ENCODE measurements at places on chromosomes 6 and 20.

GRCh38 chr20:50371878-50372769 is 138.1 kb upstream of the PTPN1 start:
- DNase-seq, result no peak

DNA sequence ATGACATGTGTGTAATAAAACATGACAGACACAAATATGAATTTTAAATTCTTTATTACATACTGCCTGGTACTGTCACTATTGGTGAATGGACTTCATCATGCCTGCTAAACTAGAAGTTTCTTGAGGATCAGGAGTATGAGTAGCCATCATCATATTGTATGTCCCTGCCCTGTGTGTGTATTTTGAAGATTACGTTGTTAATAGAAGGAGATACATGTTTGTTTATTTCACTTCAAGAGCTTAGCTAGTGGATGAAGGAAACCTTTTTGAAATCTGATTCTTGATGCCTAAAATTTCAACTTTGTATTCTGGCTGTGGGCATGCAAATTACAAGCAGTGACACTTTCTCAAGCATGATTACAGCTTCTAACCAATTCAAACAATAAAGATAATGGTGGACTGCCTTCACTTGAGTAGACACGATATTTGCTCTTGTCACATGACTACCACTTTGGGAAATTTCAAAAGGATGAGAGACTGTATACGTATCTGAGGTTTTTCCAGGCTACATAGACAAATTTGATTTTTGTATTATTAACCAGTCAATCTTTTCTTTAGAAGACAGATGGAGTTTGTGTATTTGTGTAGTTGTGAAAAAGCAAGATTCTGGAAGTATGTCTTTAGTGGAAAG is 3.5 kb downstream of the TBPL1 start:
- no peak for DNase-seq

- DNase-seq, result no peak
Observed at GRCh38 chr6:9409126-9409525, 973.8 kb upstream of the SLC35B3 start.

DNA sequence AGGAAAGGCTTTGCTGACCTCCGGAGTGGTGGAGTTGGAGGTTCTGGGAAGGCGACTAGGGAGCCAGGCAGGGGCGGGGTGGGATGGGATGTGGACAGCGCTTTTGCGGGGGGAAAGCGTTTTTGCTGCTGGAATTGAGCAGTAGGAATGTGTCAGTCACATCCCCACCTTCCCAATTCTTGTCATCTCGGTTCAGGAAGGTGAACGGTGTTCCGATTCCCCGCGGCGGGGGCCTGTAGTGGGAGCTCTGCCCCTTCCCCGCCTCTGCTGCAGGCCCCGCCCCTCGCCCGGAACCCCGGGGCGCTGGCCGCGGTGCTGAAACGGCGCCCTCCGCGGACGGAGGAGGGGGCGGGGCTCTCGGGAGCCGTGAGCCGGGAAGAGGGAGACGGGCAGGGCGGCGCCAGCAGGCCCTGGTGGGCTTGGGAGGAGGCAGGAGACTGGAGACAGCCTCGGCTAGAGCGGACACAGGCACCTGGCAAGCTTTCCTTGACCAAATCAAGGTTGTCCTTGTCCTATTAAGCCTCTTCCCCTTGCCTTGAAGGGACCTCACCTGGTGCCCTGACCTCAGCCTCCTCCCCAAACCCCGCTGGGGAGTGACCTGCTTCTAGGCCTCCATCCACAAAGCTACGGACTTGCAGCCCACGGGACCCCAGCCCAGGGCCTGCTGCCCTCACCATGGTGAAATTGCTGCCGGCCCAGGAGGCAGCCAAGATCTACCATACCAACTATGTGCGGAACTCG is at the start of gene LHFPL5:
Gene LHFPL5, plus strand, starts transcription at position 357 of the 741 bp plus-strand sequence. Its CDS starts 319 bp downstream, at position 676.
- DNase-seq, result no peak

GRCh38 chr6:1572892-1573291 is 36.8 kb upstream of the FOXC1 start:
- DNase-seq, result no peak

DNA sequence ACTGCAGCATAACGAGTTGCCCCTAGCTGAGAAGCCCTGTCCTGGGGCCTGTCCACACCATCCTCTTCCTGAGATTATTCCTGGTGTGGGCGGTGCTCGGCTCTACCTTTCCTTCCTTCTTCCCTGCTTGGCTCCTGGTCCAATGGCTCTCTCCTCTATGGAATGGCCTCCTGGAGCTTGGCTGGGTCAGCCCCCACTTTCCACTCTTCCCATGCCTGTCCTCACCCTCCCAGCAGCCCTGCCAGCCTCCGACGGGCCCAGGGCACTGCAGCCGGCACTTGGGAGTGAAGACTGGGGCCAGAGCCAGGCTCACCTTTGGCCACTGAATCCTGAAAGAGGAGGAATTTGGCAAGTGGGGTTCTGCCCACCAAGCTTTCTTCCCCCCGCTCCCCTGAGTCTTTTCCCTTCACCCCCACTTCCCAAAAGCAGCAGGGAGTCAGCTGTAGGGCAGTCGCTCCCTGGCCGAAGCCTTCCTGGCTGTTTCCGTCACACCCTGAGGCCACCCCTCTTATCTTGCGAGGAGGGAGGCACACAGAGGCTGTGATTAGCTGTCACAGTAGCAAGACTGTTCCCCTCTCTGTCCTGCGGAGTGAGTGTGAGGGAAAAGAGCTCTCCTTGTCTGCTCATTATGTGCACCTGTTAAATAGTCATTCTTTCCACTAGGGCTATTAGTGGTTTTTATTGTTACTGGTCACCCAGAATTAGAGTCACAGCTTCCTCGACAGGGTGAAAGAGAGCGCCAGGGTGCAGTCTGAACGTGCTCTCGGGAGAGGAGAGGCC is 6.3 kb upstream of the CDSN start:
- DNase-seq, result no peak

GRCh38 chr6:15662326-15663129 is at the start of gene DTNBP1:
Gene DTNBP1 (minus strand): TSS chr6:15663028. CDS start chr6:15662869, 159 bp downstream.
- DNase-seq, result peak; percentile 45

All from amniotic epithelial cell (primary cell).